Activated CD4-positive, alpha-beta T cell treated with anti-CD3 and anti-CD28 coated beads, Interleukin-2, amount 50 U/mL, for 4 hours (primary cell): ENCODE measurements at places on chromosomes 5 and 9.

DNA sequence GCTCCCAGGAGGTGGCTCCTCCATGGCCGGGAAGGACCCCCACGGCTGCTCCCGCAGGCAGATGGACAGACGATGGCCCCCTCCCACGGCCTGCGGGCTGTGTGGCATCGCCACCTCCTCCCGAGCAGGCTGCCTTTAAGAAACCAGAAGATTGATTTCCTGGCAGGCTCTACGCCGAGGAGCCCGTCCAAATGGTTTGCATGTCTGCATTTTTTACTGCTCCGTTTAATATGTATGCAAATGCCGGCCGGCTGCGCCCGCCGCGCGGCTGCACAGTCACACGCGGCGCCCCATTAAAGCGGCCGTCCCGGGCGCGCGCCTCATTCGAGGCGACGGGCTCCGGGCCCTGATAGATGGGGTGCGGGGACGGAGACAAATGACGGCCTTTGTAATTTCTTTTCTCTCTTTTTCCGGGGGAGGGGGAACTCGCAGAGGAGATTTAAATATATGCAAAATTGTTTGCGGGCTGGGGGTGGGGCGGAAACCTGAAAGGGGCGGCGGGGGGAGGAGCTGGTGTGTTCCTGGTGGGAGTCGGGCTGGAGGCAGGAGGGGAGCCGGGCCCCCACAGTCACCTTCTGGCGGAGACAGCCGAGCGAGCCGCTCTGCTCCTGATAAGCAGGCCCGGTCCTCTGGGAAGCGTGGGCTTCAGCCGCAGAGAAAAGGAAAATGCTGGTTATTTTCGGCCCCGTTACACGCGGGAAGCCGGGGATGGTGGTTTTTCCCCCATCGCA is 158.7 kb upstream of the IER5L start:
- no peak for DNase-seq

DNA sequence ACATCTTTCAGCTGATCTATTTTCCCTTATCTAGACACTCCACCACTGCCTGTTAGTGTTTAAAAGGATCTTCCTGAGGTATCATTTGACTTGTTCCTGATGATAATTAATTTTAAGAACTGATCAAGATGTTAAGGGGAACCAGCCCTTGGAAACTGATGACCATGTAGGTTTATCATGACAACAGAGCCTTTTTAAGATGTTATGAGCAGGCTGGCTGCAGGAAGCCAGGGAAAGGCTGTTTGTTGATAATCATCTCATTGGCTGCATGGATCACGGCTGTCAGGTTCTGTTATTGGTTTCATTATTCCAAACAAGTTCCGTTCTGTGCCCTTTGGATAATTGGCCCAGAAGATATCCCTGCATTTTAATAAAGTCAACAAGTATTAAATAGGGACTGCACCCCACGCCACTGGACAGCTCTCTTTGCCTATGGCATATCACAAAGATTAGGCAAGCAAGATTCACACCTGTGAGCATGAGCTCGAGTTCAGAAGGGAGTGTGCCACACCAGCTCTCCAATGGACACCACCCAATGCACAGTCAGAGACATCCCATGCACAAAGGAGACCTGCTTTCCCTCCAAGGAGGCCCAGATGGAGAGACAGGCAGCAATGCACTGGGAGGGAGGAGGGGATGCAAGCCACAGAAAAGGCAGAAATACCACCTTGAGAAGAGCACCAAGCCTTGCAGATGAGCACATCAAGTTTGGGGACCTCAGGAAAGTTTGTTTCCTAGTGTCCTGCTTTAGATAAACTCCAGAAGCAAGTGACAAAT is 88.7 kb downstream of the SPOCK1 start:
- DNase-seq = no peak

DNA sequence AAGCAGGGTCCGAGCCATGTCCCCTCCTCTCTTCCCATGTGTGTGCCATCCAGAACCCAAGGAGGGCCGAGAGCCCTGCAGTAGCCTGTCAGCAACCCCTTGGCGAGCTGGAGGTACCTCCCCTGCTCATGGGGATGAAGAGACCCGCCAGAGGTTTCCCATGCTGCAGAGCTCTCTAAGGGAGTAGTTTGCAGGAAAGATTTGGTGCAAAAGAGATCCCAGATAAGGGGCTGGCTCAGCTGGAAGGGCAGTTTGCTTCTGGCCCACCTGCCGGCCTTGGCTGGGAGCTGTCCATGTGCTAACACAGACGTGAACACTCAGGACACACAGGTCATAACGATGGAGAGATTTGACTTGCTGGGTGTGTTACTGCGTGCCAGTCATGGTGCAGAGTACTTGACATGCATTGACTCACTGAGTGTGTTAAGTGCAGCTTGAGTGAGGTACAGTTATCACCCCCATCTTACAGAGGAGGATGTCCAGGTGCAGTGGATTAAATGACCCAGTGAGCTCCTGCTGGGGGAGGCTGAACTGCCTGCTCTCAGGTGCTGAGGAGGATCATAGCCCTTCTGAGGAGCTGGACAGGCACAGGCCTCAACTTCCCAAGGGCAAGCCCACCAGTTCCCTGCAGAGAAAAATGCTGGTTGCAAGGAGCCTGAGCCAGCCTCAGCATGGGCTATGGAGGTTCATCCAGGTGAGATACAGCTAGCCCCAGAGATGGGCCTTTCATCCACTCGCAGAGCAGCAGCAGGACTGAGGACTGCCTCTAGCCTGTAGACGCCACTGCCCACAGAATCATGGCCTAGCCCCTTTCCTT is 6.3 kb upstream of the SLC25A48 start:
- no peak for DNase-seq

GRCh38 chr5:6760686-6761085 is 47.5 kb downstream of the TENT4A start:
- no peak for DNase-seq

DNA sequence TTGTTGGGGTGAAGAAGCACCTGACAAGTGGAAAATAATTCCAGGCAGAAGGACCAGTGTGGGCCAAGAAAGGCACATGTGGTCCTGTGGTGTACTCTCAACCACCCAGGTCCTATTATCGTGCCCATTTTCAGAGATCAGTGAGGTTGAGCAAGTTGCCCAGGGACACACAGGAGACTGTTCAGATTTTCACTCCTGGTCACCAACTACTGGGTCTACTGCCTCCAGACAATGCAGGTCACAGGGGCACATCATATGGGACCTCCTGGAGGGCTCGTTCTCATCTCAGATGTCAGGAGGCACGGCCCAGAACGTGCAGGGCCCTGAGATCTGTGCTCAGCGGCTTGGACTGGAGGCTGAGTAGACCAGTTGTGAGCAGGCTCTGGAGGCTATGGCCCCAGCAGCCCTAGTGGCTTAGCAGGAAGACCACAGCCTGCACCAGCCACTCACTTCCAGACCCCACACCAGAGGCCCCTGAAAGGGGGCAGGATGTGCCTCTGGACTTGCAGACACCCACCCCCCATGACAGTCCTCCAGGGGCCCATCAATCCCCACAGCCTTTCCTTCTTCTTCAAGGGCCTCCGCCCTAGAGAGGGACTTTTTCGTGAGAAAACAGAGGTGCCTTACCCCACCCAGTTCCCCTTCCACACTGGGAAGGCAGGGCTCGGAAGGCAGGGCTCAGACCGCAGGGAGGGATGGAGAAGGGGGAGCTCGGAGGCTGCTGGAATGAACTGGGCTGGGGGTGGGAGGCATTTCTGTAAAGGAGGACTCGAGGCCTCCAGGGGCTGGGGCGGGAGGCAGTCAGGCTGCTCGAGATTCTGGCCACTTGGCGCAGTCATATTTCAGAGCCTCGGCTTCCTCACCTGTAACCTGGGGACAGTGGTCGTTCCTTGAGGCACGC is 82.7 kb upstream of the NEURL1B start:
- DNase-seq = no peak

GRCh38 chr5:154523104-154523503 is 45.1 kb upstream of the HAND1 start:
- DNase-seq = no peak

- no peak for DNase-seq
Measured at GRCh38 chr9:14222149-14222835, 91.6 kb downstream of the NFIB start.

- peak; percentile 60 for DNase-seq
Measured at GRCh38 chr9:130235558-130236435, 29.8 kb upstream of the HMCN2 start.

- DNase-seq = no peak
Measured at GRCh38 chr5:81397176-81397575, 3.2 kb upstream of the ACOT12 start.

- no peak for DNase-seq
Measured at GRCh38 chr5:6872441-6873160, 159.4 kb downstream of the TENT4A start.

GRCh38 chr5:72465601-72466563 is 41.3 kb downstream of the ZNF366 start:
- DNase-seq = no peak

GRCh38 chr9:111615928-111616327 is 15.2 kb upstream of the DNAJC25 start:
- no peak for DNase-seq

DNA sequence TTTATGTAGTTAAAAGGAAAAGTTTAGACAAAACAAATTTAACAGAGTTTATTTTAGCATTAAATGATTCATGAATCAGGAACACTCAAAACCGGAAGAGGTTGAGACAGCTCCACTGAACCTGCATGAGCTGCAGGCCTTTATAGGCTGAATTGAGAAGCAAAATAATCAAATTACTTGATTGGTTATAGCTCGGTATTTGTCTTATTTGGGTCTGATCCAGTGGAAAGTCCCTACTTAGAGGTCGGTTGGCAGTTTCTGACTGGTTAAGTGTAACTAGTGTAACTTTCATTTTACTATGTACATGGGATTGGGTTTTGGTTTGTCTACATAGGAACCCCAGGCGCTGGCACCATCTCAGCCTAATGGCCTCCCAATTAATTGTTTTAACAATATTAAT is 74.1 kb upstream of the PIK3R1 start:
- no peak for DNase-seq

GRCh38 chr5:133917785-133918184 is 50.6 kb downstream of the C5orf15 start:
- DNase-seq = no peak
